C1 segment of cervical spinal cord (tissue), 14 donors: ENCODE measurements at places on chromosomes 4 and X.
A peak's percentile ranks its signal among the peaks of the same experiment; 100 is the strongest.

- DNase-seq = no peak
Measured at GRCh38 chr4:19382993-19383756, 868.5 kb upstream of the SLIT2 start.

DNA sequence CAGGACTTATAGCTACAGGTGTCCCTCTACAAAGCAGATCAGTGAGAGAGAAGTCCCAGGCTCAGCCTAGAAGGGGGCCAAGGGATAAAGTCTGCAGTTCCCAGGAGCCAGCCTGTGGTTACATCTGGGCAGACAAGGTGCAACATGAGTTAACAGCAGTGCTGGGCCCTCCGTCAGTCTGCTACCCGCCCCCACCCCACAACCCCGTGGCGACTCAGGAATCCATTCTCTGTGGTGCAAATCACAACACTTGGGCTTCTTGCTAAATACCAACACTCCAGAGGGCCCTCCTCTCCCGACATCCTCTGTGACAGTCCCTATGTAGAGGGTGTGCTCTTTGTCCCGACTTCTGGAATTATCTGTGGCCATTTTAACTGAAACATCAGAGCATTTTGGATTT lies 13.8 kb downstream of the GPM6B start:
- DNase-seq = no peak

DNA sequence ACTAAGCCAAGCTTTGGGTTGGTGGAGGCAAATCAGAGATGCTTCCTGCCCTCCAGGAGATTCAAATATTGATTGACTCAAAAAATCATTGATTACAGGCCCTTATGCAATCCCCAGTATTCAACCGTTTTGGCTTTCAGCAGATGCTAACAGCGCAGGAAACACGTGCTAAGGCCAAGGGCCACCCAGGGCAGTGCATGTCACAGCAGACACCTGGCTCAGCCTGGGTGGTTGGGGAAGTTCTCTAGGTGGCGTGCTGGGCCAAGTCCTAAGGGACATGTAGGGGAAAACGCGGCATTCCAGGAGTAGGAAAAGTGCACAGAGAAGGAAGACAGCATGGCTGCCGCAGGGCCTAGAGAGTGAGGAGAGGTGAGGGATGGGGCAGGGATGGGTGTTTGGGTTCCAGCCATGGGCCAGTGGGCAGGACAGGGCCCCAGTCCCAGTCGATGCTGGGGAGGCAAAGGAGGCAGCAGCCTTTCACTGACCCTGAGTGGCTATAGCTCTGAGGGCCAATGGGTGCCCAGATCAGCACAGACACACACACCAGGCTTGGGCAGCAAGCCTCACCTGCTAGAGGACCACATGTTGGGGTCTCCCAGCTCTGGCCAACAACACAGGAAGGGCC lies 239.1 kb downstream of the EVC2 start:
- DNase-seq = no peak

GRCh38 chr4:182922501-182923284 lies 5.5 kb upstream of the DCTD start:
- DNase-seq = no peak

DNA sequence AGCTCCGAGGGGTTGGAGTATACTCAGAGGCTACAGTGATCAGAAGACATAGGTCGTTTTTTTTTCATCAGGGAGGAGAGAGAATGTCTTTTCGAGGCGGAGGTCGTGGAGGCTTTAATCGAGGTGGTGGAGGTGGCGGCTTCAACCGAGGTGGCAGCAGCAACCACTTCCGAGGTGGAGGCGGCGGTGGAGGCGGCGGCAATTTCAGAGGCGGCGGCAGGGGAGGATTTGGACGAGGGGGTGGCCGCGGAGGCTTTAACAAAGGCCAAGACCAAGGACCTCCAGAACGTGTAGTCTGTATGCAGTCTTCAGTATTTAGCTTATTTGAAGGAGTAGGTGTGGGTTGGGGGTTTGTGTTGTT lies 500 bp downstream of the GAR1 start:
- DNase-seq = no peak

GRCh38 chr4:102723511-102723910 lies 37.3 kb downstream of the MANBA start:
- no peak for DNase-seq

DNA sequence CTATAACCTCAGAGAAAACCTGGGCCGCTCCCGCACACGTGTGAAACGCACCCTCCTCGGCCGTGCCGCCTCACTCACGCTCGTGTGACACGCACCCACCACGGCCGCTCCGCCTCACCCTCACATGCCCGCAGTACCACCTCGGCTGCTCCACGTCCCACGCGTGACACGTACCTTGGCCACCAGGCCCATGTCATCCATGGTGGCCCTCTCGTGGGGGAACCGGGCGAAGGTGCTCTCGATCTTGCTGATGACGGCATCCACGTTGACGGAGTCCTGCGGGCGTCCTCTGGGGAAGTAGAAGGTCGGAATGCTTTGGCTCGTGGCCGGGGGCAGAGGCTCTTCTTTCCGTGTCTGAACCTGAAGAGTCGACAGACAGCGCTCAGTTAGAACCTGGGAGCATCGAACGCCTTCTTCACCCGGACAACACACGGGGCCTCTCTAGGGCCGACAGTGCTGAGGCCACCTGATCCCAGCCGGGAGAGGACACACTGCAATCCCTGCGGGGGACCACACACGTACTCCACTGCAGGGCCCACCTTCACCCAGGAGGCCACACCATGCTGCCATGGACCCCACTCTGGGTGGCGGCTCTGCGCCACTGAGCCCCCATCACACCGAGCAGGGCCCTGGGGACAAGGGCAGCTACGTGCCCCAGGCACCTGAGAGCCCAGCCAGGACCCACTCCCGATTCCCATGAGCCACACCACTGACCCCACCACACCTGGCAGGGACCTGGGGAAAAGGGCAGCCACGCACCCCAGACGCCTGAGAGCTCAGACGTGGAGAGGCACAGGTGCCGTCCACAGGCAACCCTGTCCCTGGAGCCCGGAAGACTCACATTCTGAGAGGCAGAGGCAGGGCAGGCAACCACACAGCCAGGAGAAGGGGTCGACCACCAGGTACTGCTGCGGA lies 25.2 kb downstream of the PPP2R3B start:
- DNase-seq = no peak

DNA sequence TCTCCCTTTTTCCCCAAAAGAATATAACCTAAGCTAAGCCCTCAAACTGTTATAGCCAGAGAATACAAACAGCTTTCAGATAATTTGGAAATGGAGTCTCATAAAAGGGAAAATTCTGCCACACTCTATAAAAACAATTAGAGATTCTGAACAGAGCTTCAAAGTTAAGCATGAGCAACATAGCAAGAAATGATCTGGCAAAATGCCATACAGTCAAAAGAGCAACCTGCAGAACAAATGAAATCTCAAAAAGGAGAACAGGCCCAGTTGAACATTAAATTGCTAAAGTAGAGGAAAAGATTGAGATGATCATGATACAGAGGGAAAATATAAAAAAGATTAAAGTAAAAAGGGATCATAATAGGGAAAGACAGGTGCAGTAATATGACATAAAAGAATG lies 250.5 kb downstream of the TLL1 start:
- no peak for DNase-seq

GRCh38 chr4:6221851-6222760 lies 21.8 kb upstream of the JAKMIP1 start:
- DNase-seq = peak; percentile 61

GRCh38 chr4:151850791-151851213 lies 90.0 kb upstream of the GATB start:
- DNase-seq = no peak

GRCh38 chr4:109298279-109299010 lies 4.0 kb downstream of the COL25A1 start:
- no peak for DNase-seq

GRCh38 chr4:8703401-8703696 lies 110.8 kb downstream of the CPZ start:
- no peak for DNase-seq
